ENCODE measurements at places on chromosomes 4 and X.

GRCh38 chr4:64068096-64068495 is 341.2 kb downstream of the TECRL start:
- no peak for DNase-seq

DNA sequence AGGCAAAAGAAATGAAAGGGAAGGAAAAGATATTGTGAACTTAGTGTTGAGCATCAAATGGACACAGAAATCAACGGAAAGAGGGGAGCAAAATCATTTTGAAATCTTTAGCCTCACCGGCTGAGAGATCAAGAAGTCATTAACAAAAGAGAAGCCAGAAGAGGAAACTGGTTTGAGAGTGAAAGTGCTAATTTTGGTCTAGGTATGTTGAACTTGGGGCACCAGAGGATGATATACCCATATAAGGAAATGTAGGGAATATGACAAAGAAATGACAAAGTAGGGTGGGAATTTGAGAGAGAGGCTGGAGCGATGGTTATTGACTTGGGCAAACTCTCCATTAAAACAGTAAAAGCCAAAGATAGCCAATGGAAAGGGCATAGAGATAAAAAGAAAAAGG is 183.4 kb upstream of the ATOH1 start:
- DNase-seq, result no peak

GRCh38 chr4:6230502-6230785 is 30.1 kb upstream of the JAKMIP1 start:
- no peak for DNase-seq

DNA sequence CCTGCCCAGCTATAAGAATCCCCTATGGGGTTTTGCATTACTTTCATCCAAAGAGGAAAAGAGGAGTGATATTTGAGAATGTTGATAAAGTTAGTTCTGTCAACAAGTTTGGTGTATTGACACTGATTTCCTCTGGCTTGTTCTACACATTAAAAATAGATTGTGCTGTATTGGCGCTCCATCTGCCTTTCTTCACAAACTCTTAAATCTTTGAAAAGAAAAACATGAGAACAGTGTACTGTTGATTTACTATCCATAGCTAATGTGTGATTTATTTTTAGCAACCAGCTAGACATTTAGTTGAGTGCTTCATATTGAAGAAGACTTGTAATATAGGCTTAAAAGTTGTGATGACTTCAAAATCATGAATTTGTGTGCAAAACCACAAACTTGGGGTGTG is 261.2 kb upstream of the ANKRD50 start:
- DNase-seq, result no peak

DNA sequence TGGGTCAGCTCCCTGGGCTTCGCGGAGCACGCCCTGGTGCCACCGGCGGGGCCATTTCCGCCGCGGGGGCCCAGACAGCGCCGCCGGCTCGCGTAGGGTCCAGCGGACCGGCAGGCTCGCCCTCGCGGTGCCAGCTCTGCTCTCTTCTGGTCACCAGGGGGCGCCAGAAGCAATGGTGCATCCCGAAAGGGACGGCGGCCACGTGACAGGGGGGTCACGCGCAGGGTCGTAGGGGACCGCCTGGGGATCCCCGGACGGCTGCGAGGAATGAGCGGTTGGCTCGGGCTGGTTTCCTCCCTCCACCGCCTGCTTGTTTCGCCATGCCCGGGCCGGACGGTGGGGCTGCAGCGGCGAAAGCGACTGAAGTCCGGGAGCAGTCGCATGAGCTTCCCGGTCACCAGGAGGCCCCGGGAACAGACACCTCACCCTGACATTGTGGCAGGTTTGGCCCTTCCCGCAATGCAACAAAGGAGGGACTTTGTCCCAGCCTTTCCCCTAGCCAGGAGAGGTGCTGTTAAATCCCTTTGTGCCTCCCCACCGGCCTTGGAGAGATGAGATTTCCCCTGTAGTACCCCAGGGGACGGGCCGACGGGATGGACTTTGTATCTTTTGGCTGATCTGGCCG is 15.8 kb downstream of the ZCCHC12 start:
- DNase-seq, result peak; percentile 66

- no peak for DNase-seq
These were observed 726.0 kb downstream of the C4orf33 start for GRCh38 chr4:129821963-129822362.

- DNase-seq, result no peak
These were observed 211.4 kb downstream of the ARHGAP24 start for GRCh38 chr4:85686398-85686797.

GRCh38 chr4:17117746-17118145 is 219.3 kb upstream of the LDB2 start:
- DNase-seq, result no peak

GRCh38 chr4:175891851-175892250 is 79.8 kb upstream of the GPM6A start:
- DNase-seq, result no peak

DNA sequence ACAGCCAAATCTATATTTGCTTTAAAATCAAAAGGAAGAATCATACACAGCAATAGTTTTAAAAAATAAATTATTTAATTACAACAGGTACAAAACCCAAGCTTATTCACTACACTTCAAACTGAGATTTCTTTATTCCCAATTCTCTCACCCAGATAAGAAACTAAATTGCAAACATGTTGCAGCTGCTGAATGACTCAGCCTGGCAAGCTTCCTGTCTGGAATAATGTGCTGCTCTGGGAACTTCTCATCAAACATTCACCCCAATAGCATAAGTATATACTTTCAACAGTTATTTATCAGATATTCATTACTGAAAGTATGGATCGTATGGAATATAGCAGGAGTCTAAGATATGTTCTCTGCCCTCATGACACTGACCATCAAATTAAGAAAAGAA is 43.0 kb upstream of the GABRA2 start:
- DNase-seq, result no peak

GRCh38 chr4:23894021-23894420 is 4.2 kb upstream of the PPARGC1A start:
- no peak for DNase-seq

DNA sequence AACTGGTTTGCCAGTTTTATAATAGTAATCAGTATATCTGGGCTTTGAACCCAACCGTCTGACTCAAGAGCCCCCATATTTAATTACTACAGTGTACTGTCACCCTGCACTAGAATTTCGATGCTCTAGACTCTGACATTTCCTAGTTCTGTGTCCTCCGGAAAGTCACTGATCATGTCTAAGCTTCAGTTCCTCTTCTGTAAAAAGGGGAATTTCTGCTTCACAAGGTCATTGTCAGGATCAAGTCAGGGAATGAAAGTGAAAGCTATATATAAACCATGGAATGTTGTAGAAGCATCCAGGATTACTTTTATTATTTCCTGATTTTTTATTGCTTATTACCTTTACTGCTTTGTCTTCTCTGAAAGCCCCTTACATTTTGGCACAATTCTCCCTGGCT is 4.0 kb upstream of the KCNIP4 start:
- DNase-seq, result no peak

- DNase-seq, result no peak
These were observed 1382.9 kb downstream of the FAM133A start for GRCh38 chrX:95056901-95057300.

DNA sequence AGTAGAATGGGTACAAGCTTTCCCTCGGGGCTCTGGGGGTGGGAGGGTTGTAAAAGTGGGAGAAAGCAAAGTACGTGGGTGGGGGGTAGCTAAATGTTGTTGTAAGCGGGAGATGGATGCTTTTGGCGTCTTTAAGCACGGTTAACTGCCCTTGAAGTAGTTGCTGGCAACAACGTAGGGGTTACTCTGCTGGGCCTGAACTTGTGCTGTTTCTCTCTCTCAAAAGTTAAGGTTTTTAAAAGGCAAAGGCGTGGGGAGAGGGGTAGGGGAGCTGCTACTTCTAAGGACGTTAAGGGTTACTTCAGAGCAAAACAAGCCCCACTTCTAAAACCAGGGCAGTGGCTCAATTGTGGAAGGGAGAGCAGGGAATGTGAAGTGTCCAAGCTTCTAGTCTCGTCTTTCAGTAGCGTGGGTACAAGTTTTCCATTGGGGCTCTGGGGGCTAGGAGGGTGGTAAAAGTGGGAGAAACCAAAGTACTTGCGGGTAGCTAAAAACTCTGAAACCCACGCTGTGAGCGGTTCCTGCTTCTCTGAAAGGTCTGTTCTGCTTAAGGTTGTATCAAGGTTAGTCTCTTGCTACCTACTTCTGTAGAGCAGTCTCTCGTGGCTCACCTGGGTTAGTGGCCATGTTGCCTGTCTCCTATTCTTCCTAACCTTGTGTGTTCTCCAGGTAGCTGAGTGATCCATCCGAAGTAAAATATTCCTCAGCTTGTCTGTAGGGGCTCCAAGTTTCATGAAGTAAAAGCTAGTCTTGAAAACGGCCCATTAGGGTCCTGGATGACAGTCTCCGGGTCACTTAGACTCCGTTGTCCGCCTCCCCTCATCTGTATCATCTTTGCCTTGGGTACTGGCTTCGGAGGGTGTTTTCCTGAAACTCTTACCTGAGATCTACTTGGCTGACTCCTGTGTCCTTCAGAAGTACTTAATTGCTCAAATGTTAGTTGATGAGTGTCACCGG is 1.7 kb upstream of the WDR1 start:
- no peak for DNase-seq

DNA sequence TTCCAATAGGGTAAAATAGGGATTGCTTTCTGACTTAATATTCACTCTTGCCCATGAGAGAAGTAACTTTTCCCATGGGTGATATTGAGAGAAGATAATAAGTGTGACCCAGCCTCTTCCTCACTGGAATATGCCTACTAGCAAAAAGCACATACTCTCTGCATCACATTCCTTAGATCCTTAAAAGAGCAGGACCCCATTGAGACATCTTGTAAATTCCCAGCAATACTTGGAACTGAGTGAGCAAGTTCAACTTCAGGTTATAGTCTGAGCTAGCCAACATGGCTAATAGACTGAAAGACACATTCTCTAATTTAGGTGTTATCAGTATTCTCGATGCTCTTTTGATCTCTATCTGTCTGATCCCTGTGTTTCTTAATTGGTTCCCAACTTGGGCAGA is 1372.3 kb downstream of the STIM2 start:
- DNase-seq, result no peak

- DNase-seq, result peak; percentile 44
These were observed 69.8 kb downstream of the GPR101 start for GRCh38 chrX:136963973-136964372.

GRCh38 chr4:101346351-101347266 is 717 bp downstream of the PPP3CA start:
- peak; percentile 68 for DNase-seq

- DNase-seq, result no peak
These were observed 124.4 kb downstream of the CPE start for GRCh38 chr4:165502916-165503907.

GRCh38 chr4:92060333-92060732 is 243.4 kb upstream of the GRID2 start:
- DNase-seq, result no peak

GRCh38 chr4:22372986-22373385 is 142.9 kb downstream of the ADGRA3 start:
- DNase-seq, result no peak

- no peak for DNase-seq
These were observed 10.2 kb upstream of the ATP6AP2 start for GRCh38 chrX:40570346-40571093.

DNA sequence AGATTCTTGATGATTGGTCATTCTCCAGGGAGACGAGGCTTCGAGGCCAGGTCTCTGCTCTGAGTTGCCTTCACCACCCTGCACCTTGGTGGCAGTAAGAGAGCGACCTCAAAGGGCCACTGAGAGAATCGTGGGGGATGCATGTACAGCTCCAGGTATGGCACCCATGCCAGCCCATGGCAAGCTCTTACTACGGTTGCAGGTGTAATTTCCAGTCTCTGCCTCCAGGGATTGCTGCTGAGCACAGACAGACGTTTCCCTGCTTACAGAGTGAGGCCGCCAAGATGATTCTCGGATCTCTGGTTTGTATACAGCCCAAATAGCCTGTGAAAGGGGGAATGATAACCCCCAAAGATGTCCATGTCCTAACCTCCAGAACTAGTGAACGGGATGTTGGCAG is 16.3 kb upstream of the DRD5 start:
- DNase-seq, result no peak

GRCh38 chr4:102311407-102311806 is 33.9 kb downstream of the SLC39A8 start:
- no peak for DNase-seq

GRCh38 chr4:35730414-35730813 is 513.9 kb downstream of the ARAP2 start:
- no peak for DNase-seq

GRCh38 chrX:40773809-40774208 is 38.5 kb upstream of the MED14 start:
- DNase-seq, result no peak

GRCh38 chrX:135973025-135973547 is 702 bp downstream of the MMGT1 start:
- DNase-seq, result peak; percentile 40

GRCh38 chr4:111806331-111806730 is 338.9 kb upstream of the FAM241A start:
- no peak for DNase-seq

DNA sequence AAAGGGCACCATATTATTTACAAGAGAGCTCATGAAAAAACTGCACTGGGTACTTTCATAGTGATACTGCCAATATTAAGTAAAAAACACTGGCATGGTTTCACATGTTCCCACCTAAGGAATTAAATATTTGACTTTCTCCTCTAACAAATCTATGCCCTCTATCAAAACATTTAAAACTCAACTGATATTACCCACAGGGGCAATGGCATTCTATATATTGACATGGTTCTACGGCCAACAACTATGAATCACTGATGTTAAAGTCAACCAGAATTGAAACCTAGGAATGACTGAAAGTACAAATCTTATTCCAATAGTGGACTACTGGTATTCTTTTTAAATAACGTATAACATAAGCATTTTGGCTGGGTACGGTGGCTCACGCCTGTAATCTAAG is 28.2 kb downstream of the PHKA2 start:
- no peak for DNase-seq

- DNase-seq, result no peak
These were observed 119.7 kb downstream of the CHRDL1 start for GRCh38 chrX:110675886-110676285.

GRCh38 chrX:120791013-120791643 is 84.5 kb downstream of the CT47B1 start:
- DNase-seq, result no peak

GRCh38 chr4:27592738-27593137 is 732.1 kb downstream of the STIM2 start:
- no peak for DNase-seq

DNA sequence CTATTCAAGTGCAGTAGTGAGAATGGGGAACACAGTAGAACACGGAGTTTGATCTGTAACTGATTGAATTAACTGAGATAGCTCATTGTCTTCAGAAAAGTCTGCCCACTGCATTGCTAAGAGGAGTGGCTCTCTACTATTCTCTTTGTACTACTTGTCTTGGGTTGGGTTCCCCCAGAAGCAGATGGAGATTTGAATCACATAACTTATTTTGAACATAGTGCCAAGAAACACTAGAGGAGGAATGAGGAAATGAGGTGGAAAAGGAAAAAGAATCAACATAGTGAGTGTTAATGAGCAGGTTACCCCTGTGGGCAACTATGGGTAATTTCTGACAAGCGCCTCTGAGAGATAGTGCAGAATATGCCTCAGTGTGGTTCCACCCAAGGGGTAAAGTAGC is 362.7 kb downstream of the STIM2 start:
- DNase-seq, result no peak

- DNase-seq, result peak; percentile 84
These were observed 2.2 kb downstream of the PPA2 start for GRCh38 chr4:105471566-105472176.

- DNase-seq, result no peak
These were observed 6.0 kb downstream of the STAG2 start for GRCh38 chrX:123967497-123967896.

Data from activated CD8-positive, alpha-beta memory T cell treated with anti-CD3 and anti-CD28 coated beads, Interleukin-2, amount 10 ng/mL, durations not matched to agents 7 days and 5 days (primary cell).